ENCODE measurements at places on chromosomes 7 and 10. TPM values are rescaled to one million over a fixed set of nuclear protein-coding genes. Genes with fewer than 3 reads are reported as not detected.

GRID1 gene
- total RNA-seq = 1.3 TPM

- DNase-seq = no peak
Measured at GRCh38 chr10:59865101-59865500, 41.3 kb downstream of the CCDC6 start.

- DNase-seq = no peak
Measured at GRCh38 chr7:50664937-50665336, 99.7 kb upstream of the DDC start.

C10orf105 gene
- total RNA-seq = 0.05 TPM

GRCh38 chr10:412109-412508 lies 276.9 kb downstream of the ZMYND11 start:
- DNase-seq = no peak

SDK1 gene
- 2.3 TPM for total RNA-seq

DNA sequence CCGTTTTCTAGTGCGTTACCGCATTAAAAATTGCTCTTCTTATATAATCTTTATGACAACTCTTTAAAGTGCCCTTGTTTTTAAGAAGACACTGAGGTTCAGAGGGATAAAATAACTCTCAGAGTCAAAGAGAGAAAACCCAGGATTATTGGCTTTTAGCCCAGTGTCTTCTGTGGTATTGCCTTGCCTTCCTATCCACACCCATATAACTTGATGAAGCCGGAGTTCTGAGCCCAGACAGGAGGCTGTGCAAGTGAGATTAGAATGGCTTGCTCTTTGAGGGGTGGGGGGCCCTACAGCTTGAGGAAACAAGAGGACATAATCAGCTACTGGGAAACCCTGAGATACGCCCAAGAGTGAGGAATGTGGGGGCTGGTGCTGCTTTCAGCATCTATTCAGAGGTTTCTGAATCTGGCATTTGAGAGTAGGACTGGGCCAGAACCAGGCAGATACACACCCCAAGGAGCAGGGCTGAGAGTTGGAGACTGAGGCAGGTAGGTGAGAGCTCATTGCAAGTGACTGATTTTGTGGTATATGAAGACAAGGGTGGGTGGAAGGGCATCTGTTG lies 2.3 kb downstream of the PRXL2A start:
- DNase-seq = no peak

BTBD16 gene
- total RNA-seq = not detected

DNA sequence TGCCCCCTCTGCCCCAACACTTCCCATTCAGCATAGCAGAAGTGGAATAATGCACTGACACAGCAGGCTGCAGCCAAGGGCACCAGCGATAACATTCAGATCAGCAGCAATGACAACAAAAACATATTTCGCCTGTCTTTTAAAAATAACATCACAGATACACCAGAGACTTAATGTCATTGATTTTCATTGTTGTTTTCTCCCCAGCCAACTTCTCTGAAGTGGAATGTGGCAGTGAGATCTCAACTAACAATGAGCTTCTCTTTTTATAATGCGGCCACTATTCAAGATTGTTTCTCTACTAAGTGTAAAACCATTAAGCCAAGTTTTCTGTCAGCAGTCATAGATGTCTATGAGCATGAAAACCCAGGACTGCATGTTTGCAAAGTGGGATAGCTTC lies 158.2 kb upstream of the TMEM229A start:
- no peak for DNase-seq

- no peak for DNase-seq
Measured at GRCh38 chr10:22476601-22477321, 131.5 kb downstream of the SPAG6 start.

- no peak for DNase-seq
Measured at GRCh38 chr7:128679920-128680319, 7.8 kb downstream of the GARIN1A start.

All from Right ventricle myocardium inferior (tissue), 1 donor.